ENCODE measurements at places on chromosomes 4 and X.

DNA sequence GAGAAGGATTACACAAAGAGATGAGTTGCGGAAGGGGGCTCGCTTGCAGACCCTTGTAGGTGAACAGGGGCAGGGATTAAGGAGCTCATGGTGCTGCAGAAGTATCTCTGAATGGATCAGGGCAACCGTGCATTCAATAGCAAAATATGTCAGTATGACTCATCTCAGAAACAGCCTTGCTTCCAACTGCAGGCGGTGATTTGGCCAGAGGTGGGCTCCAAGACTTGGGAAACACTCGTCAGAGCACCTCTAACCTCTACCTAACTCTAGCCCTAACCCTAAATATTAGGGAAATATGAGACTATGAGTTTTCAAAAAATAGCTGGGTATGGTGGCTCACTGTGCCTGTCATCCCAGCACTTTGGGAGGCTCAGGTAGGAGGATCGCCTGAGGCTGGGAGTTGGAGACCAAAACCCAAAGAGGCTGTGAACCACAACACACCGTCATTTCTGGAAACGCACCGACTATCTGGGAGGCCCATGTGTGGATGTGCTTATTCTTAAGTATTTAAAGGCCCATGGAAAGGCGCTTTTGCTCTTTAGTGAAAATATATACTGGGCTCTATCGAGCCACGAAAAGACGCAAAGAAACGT, 102.6 kb downstream of the DHRSX start:
- DNase-seq: no peak
- no peaks in the 10 kb centered on the region for H3K27me3 ChIP-seq
- no peaks in the 10 kb centered on the region for H3K36me3 ChIP-seq

GRCh38 chrX:29470030-29470429, 745.3 kb upstream of the MAGEB2 start:
- no peak for DNase-seq
- no peaks in the 10 kb centered on the region for H3K4me1 ChIP-seq
- H3K4me3 ChIP-seq: no peak overlapping the region
- H3K27ac ChIP-seq: no peak overlapping the region
- H3K27me3 ChIP-seq: no peaks in the 10 kb centered on the region

GRCh38 chrX:103556963-103557612, 28.2 kb upstream of the TCEAL4 start:
- H3K4me3 ChIP-seq: no peak overlapping the region
- DNase-seq: no peak
- no peak overlapping the region for H3K27ac ChIP-seq
- H3K36me3 ChIP-seq: no peaks in the 10 kb centered on the region
- H3K4me1 ChIP-seq: no peaks in the 10 kb centered on the region

GRCh38 chr4:31737419-31737818, 1017.2 kb downstream of the PCDH7 start:
- H3K27me3 ChIP-seq: no peaks in the 10 kb centered on the region
- H3K27ac ChIP-seq: no peak overlapping the region
- H3K4me1 ChIP-seq: no peaks in the 10 kb centered on the region
- H3K4me3 ChIP-seq: no peak overlapping the region
- H3K36me3 ChIP-seq: no peaks in the 10 kb centered on the region

DNA sequence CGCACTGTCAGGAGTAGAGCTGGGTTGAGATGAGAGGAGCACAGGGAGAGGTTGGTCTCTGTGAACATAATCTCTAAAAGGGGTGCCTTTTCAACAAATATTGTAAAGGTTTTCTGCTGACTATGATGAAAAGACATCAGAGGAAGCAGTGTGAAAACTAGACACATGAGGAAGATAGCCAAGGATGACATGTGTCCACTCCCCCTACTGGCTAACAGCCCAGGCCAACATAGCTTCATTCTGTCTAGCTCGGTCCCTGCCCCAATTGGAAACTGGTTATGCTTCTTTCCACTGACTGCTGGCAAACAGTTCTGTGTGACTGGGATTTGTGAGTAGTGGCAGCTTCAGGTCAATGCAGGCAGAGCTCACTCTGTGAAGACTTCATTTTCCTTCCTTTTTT, 115.4 kb upstream of the ESX1 start:
- no peak overlapping the region for H3K27ac ChIP-seq
- H3K27me3 ChIP-seq: no peaks in the 10 kb centered on the region
- H3K4me1 ChIP-seq: no peaks in the 10 kb centered on the region
- DNase-seq: no peak
- no peak overlapping the region for H3K4me3 ChIP-seq

DNA sequence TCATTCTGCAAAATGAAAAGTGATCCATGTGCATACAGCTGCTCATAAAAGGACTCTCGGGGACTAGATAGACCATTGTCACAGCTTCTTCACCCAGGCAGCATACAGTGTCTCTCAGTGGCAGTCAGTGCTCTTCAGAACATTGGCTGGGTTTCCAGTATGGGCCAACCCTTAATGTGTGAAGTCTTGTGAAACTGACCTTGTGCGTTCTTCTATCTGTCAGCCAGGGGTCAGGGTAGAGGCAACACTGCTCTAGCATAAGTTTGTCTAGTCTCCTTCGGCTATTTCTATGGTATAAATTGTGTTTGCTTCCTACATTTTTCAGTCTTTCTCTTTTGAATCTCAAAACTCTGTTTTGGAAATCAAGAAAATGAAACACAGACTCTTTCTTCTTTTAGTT, 37.0 kb upstream of the SMIM31 start:
- H3K36me3 ChIP-seq: no peaks in the 10 kb centered on the region
- no peak overlapping the region for H3K4me3 ChIP-seq
- no peaks in the 10 kb centered on the region for H3K4me1 ChIP-seq
- no peak overlapping the region for H3K27ac ChIP-seq

DNA sequence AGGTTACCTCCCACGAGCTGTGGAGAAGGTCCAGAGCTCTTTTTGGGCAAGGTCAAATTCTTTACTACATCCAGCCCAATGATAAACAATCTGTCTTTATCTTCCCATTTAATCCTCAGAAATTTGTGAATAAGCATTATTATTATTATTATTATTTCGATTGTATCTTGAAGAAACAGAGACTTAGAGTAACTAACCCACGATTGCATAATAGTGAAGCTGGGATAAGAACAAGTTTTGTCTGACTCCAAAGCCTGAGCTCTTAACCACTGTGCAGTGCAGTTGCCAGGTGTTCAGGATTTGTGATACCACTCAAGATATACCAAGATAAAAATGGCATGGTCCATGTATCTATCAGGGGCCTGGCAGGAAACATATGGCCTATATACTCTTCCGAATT, 166.5 kb upstream of the LDB2 start:
- no peak overlapping the region for H3K4me3 ChIP-seq
- H3K27ac ChIP-seq: no peak overlapping the region
- no peaks in the 10 kb centered on the region for H3K4me1 ChIP-seq
- DNase-seq: no peak

GRCh38 chrX:112837531-112837930, 3.1 kb downstream of the AMOT start:
- peaks cover 2% of the 10 kb centered on the region for H3K4me1 ChIP-seq
- no peak overlapping the region for H3K4me3 ChIP-seq
- peaks cover 21% of the 10 kb centered on the region for H3K27me3 ChIP-seq
- no peaks in the 10 kb centered on the region for H3K36me3 ChIP-seq
- H3K27ac ChIP-seq: no peak overlapping the region

GRCh38 chrX:151476604-151477303, 79.7 kb downstream of the VMA21 start:
- no peaks in the 10 kb centered on the region for H3K36me3 ChIP-seq
- no peak overlapping the region for H3K4me3 ChIP-seq
- no peak overlapping the region for H3K27ac ChIP-seq
- H3K4me1 ChIP-seq: no peaks in the 10 kb centered on the region
- H3K27me3 ChIP-seq: no peaks in the 10 kb centered on the region

GRCh38 chr4:154389148-154389547, 102.5 kb downstream of the DCHS2 start:
- H3K4me3 ChIP-seq: no peak overlapping the region
- no peaks in the 10 kb centered on the region for H3K27me3 ChIP-seq
- H3K36me3 ChIP-seq: no peaks in the 10 kb centered on the region
- DNase-seq: no peak
- no peak overlapping the region for H3K27ac ChIP-seq

DNA sequence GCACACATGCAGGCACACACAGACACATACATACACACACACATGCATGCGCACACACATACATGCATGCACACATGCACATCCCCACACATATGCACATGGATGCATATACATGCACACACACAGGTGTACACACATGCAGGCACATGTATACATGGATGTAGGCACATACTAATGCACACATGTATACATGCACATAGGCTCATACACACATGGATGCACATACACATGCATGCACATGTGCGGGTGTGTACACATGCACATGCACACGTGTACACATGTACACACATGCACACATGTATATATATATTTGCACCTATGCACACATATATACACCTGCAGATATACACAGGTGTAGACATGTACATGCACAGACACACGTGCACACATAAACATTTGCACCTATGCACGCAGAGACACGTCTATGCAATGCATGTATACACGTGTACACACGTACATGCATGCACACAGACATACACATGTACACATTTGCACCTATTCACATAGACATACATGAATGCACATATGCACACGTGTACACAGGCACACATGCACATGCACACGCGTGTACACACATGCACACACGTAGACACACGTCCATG, 4.0 kb downstream of the PLCXD1 start:
- DNase-seq: no peak
- no peaks in the 10 kb centered on the region for H3K27me3 ChIP-seq
- no peak overlapping the region for H3K4me3 ChIP-seq
- H3K27ac ChIP-seq: no peak overlapping the region

GRCh38 chrX:5399403-5399802, 829.3 kb downstream of the NLGN4X start:
- H3K4me1 ChIP-seq: no peaks in the 10 kb centered on the region
- no peak overlapping the region for H3K4me3 ChIP-seq
- H3K27me3 ChIP-seq: no peaks in the 10 kb centered on the region
- H3K27ac ChIP-seq: no peak overlapping the region
- no peak for DNase-seq

GRCh38 chrX:41407816-41408215, 39.3 kb upstream of the NYX start:
- H3K4me3 ChIP-seq: no peak overlapping the region
- H3K27ac ChIP-seq: no peak overlapping the region
- no peaks in the 10 kb centered on the region for H3K4me1 ChIP-seq
- no peaks in the 10 kb centered on the region for H3K27me3 ChIP-seq
- DNase-seq: no peak

DNA sequence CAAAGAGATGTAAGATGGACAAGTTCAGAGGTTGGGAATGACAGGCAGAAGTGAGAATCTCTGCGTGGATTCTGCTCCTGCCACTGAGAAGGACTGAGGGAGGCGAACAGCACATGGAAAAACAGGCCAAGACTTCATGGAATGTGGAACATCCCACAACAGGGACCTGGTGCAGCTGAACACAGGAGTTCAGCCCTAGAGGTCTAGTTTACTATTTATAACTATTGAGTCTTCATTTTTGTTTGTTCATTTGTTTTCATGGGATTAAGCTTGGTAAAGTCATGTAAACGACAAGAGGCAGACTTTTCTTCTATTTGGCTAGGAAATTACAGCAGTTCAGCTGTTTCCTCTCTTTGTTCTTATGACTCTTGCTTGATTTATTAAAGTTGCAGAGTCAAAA, 234.5 kb downstream of the MAML3 start:
- no peak for DNase-seq
- H3K27ac ChIP-seq: no peak overlapping the region
- H3K27me3 ChIP-seq: no peaks in the 10 kb centered on the region
- no peaks in the 10 kb centered on the region for H3K36me3 ChIP-seq
- no peak overlapping the region for H3K4me3 ChIP-seq

DNA sequence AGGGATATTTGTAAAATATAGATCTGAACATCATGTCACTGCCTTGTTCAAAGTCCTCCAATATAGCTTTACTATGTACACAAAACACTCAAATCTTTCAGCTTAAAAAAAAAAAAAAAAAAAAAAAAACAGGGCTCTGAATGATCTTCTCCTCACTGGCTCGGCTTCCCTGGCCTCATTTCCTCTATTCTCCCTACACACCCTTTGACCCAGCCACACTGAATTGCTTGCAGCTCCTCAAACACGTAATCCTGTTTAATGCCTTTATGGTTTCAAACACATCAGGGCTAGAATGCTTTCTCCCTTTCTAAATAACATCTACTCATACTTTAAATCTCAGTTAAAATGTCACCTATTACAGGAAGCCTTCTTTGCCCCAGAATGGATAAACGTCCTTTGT, 60.8 kb downstream of the MTMR8 start:
- H3K27ac ChIP-seq: no peak overlapping the region
- no peak for DNase-seq
- H3K4me3 ChIP-seq: no peak overlapping the region
- no peaks in the 10 kb centered on the region for H3K36me3 ChIP-seq
- H3K4me1 ChIP-seq: no peaks in the 10 kb centered on the region

GRCh38 chr4:41512596-41512995, 25.4 kb upstream of the LIMCH1 start:
- H3K27me3 ChIP-seq: no peaks in the 10 kb centered on the region
- no peak for DNase-seq
- H3K27ac ChIP-seq: no peak overlapping the region

GRCh38 chr4:7233601-7234000, 41.3 kb downstream of the SORCS2 start:
- no peak overlapping the region for H3K27ac ChIP-seq
- DNase-seq: no peak
- no peaks in the 10 kb centered on the region for H3K27me3 ChIP-seq
- H3K4me3 ChIP-seq: no peak overlapping the region

DNA sequence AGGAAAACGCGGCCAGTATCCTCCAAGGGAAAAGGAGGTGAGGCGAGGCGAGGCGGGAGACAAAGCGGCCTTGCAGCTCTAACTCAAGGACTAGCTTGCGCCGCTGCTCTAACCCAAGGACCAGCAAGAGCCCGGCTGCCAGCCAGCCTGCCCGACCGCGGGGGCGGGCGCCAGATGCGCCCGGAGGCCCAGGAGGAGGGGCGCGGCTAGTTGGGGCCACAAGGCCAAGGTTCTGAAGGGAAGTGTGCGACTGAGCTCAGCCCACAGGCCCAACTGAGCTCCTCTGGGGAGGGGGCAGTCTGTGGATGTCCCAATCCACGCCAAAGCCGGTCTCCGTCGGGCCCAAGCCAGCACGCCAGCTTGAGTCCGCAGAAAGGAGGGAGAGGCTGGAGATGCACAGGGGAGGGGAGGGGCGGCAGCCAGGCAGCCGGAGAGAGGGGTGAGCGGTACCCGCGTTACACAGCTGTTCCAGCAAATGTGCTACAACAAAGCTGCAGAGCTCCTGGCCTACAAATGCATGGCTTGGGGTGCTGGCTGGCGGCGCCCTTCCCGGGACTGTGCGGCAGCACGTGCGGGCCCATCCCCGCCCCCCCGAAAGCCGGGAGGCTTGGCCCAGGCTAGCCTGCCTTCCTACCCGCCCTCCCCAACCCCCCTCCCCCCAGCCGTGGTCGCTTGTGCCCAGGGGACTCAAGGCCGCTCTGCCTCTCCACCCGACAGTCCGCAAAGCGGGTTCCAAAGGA, 637 bp downstream of the AMER1 start:
- peak overlapping the region; percentile 61 for H3K4me3 ChIP-seq
- H3K27ac ChIP-seq: no peak overlapping the region
- no peaks in the 10 kb centered on the region for H3K36me3 ChIP-seq

All from H1 (cell line).